ENCODE measurements at places on chromosomes 2 and 18.

DNA sequence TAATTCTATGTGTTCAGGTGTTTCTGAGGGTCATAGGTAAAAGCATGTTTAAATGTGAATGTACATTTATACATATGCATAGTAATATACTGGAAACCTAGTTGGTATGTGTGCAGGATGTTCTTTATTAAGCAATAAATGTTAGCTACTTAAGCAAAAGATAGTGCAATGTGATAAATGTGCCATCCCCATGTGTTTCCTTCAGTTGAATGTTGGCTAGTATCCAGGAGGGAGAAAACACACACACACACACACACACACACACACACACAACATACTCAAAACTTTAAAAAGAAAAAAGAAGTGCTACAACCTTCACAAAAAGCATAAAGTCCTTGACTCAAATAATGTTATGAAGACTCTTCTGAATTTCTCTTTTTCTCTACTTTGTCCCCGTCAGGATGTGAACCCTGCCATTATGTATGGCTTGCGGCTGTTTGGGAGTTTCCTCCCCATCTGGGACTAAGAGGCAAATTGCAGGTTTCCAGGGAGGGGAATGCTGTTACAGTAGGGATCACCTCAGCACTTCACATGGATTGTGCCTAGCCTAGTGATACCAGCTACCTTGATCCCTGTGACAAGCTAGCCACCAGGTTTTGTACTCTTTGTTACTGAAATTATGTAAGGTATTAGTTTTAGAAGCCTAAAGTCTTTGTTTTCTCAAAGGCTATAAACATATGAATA is 82.6 kb downstream of the IKZF2 start:
- no peak for DNase-seq

DNA sequence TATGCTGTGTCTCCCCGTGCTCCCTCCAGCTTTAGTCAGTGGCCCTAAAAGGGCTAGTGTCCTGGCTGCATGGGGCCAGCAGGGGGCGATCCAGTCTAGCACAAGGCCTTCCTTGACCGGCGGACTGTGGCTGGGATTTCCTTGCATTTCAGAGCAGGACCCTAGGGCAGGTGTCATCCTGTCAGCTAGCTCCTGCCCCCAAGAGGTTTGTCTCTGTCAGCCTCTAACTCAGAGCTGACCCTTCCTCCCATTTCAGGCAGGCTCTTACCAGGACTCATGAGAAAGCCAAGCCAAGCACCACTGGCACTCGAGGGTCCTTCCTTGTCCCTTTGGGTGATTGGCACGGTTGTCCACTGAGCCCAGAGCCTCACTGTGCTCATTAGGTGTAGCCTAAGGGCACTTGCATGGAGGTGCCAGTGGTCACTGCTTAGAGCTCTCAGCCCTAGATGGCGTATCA is 140.3 kb downstream of the RPIA start:
- DNase-seq = peak; percentile 30

DNA sequence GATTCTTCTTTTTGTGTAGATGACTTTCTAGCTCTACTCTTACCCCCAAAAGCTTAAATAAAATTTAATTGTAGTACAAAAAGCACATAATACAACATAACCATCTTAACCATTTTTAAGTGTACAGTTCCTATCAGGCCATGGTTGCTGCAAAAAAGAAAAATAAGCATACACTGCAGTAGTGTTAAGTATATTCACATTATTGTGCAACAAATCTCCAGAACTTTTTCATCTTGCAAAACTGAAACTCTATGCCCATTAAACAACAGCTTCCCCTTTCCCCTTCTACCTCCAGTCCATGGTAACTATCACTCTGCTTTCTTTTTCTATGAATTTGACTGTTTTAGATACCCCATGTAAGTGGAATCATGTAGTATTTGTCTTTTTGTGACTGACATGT is 18.1 kb downstream of the PPM1B start:
- no peak for DNase-seq

- no peak for DNase-seq
Observed at GRCh38 chr2:30769481-30769780, 37.8 kb downstream of the CAPN13 start.

DNA sequence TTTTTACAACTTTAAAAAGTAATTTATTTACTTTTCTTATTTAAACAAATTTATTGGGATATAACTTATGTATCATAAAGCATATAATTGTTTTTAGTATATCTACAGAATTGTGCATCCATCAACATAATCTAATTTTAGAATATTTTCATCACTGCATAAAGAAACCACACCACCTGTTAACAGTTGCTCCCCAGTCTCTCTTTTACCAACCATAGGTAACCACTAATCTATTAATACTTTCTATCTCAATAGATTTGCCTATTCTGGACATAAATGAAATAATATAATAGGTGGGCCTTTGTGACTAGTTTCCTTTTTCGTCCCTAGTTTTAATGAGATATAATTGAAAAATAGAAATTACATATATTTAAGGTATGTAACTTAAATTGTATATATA is 90.6 kb downstream of the ADAM23 start:
- DNase-seq = no peak

DNA sequence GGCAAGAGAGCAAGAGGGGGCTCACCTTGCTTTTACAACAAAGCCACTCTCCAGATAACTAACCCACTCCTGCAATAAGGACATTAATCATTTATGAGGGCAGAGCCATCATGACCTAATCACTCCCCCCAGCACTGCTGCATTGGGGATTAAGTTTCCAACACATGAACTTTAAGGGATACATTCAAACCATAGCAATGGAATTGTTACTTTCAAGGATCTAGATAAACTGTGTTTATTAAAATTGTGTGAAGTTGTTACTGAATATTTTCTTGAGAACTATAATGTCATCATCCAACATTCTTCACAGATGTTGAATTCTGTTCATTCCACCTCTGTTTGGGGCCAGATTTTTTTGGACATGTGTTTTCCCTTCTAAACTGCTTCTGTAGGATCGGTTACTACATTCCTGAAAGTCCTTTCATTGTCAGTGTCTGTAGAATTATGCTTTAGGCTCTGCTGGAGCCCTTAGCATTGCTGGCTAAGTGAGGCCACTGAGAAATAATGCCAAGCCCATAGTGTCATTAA is 50.4 kb downstream of the SPATS2L start:
- DNase-seq = no peak

- DNase-seq = no peak
Observed at GRCh38 chr18:73940721-73941120, 206.9 kb downstream of the FBXO15 start.

GRCh38 chr2:217463402-217464075 is 539.3 kb downstream of the TNS1 start:
- no peak for DNase-seq

GRCh38 chr2:77578354-77578753 is 56.2 kb upstream of the LRRTM4 start:
- no peak for DNase-seq

- no peak for DNase-seq
Observed at GRCh38 chr2:16185801-16186272, 245.5 kb downstream of the MYCN start.
